ENCODE measurements at places on chromosomes 7 and 10.

DNA sequence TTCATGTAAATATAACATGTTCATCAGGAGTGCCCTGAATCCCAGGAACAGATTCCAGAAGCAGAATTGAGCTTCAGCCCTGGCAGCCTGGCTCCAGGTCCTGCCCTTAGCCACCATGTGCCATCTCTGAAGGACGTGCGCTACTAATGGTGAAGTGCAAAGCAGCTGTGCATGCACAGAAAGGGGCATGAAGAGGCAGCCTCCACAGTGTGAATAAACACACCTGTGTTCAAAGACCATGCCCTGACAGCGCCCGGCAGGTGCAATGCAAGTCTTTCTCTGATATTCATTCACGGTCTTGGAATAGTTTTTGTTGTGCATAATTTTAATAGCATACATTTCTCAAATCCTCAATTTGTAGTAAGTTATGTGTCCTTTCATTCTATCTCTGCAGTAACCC is 250.4 kb upstream of the TCERG1L start:
- no peak for DNase-seq

DNA sequence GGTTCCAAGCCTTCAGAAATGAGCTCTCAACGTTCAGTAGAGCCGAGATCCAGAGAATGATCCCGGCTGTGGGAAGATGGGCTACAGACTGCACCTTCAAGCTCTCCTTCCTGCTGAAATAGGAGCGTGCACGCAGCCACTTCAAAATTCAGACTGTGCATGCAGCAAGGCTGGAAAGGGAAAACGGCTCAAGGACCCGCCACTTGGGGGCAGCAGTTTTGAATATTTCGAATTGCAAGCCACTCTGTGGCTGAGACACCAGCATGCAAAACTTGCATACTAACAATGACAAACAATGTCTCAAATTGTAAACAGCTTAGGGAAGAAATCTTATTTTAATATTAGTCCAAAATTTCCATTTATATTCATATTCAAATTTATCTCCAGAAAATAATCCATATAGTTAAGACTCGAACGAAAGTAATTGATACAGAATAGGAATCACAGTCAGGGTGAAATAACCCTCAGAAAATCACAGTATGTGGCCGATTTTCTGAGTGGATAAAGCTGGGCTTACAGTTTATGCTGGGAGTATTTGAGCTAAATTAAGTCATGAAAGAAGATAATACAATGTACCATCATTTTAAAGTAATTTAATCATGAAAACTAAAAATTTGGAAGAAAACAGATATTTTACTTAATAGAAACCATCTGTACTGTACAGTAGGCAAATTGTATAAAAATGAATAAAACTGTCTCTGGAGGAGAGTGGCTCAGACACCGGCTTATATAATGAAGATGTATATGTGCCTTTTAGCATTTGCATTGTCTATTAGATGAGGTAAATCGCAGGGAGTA is 137.9 kb upstream of the MKI67 start:
- DNase-seq: peak; percentile 3

DNA sequence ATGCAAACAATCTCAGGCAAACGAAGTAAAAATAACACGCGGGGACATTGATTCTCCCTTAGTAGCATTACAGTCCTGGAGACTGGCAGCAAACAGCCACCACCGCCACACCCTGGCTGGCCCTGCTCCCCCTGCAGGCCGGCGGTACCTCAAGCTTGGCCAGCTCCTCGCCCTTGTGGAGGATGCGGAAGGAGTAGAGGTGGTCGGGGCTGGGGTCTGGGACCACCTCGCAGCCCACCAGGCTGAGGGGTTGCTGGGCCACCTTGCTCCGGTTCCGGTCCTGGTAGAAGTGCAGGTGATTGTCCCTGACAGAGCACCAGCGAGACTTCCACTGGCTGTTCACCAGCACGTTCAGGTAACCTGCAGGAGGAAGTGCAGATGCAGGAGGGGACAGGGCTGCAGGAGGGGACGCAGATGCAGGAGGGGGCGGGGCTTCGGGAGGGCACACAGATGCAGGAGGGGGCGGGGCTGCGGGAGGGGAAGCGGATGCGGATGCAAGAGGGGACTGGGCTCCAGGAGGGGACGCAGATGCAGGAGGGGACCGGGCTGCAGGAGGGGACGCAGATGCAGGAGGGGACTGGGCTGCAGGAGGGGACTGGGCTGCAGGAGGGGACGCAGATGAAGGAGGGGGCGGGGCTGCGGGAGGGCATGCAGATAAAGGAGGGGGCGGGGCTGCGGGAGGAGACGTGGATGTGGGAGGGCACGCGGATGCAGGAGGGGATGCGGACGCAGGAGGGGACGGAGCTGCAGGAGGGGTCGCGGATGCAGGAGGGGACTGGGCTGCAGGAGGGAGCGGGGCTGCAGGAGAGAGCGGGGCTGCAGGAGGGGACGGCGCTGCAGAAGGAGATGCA is 65.7 kb downstream of the VWA2 start:
- DNase-seq: peak; percentile 51

DNA sequence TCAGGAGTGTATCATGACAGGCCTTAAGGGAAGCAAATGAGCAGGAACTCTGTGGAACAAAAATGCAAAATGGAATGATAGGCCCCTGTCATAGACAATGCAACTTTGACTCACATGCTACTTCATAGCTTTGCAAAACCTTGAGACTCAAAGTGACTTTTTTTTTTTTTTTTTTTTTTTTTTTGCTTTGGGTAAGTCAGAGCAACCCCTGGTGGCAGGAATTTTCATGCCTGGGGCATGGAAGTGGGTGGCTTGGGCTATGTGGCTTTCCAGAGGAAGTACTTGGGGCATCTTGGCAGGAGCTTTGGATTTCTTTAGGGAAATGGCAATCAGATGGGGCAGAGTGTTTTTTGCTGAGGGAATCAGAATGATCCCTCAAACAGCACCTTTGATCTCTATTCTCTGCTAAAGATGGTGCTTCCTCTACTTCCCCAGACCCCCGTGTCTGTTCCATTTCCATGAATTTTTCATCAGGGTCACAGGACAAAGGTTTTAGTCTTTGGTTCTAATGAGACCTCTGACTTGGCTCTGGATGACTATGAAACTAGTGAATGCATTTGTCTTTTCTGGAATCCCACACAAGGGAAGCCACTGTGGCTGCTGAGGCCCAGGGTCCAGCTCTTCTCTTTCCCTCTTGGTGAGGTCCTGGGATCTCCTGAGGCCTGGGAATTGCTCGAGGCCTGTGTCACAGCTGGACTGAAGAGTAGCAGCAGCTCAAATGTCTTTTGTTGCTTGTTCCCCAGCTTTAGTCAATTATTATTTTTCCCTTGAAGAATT is 62.8 kb downstream of the TACC2 start:
- DNase-seq: no peak

- DNase-seq: no peak
Measured at GRCh38 chr10:117398029-117398428, 22.8 kb upstream of the PDZD8 start.

DNA sequence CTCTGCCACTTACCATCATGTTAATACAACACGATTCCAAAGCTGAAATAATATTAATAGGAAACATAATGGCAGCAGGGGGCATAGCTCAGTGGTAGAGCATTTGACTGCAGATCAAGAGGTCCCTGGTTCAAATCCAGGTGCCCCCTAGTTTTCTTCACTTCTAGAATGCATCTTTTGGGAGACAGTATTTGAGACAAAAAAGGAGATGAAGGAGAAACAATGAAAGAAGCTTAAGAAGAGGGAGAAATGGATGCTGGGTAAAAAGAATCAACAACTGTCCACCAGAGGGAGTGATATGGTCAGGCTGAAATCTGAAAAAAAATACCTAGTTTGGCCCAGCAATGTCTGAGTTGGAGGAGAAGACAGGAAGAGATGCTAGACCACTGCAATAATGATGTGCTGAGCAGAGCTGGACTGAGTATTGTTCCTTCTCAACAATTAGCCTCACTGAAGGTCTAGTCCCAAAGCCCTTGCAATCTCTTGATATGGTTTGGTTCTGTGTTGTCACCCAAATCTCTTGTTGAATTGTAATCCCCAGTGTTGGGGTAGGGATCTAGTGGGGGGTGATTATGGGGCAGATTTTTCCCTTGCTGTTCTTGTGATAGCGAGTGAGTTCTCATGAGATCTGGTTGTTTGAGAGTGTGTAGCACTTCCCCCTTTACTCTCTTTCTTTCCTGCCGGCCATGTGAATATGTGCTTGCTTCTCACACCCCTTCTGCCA is 48.3 kb downstream of the ZNF783 start:
- DNase-seq: no peak

- DNase-seq: peak; percentile 57
Measured at GRCh38 chr7:130733931-130734814, at the start of gene KLF14. Gene KLF14 (minus strand): TSS chr7:130734207. CDS start chr7:130734033, 174 bp downstream.

- DNase-seq: no peak
Measured at GRCh38 chr7:121178452-121178851, 150.3 kb upstream of the WNT16 start.

DNA sequence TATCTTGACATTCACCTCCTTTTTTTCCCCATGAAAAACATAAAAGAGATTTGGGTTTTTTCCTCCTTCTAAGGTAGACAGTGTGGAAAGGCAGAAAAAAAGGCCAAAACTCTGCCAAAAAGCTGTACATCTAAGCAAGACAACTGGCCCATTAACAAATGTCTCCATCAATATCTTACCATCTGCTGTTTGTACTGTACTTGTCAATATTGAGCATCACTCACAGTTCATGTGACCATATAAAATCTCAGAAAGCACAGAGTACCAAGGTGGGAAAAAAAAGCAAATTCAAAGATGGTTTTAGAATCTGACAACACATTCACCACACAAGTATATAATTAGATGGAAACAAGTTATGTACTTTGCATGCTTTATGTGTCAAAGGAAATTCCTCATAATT is 52.6 kb downstream of the CACNA2D1 start:
- no peak for DNase-seq

DNA sequence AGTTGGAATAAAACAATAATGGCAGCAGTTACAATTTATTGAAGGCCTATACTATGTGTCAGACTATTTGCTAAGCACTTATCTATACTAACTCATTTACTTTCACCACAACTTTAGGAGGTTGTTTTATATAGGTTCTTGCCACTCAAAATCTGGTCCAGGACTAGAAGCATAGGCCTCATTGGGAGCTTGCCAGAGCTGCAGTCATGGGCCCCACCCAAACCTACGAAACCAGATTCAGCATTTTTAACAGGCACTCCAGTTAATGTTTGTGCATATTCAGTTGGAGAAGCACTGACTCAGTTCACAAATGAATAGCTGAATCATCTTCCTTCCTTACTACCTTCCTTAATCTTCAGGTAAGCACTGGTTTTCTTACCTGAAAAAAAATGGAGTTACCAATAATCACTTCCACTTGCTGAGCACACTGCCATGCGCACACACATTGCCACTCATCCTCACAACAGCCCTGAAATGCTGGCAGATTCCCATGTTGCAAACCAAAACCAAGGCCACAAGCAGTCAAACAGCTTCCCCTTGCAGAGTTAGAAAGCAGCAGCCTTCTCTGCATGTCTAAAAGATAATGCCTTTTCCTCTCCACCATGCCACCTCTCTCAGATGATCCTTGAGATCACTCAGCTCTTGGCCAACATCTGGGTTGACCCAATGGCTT is 122.4 kb downstream of the SLC16A9 start:
- no peak for DNase-seq

GRCh38 chr7:30328381-30328780 is 44.0 kb downstream of the ZNRF2 start:
- DNase-seq: no peak

- no peak for DNase-seq
Measured at GRCh38 chr7:95376632-95377400, 19.4 kb downstream of the PON3 start.

GRCh38 chr10:113858541-113858940 is 4.1 kb downstream of the NHLRC2 start:
- DNase-seq: no peak

DNA sequence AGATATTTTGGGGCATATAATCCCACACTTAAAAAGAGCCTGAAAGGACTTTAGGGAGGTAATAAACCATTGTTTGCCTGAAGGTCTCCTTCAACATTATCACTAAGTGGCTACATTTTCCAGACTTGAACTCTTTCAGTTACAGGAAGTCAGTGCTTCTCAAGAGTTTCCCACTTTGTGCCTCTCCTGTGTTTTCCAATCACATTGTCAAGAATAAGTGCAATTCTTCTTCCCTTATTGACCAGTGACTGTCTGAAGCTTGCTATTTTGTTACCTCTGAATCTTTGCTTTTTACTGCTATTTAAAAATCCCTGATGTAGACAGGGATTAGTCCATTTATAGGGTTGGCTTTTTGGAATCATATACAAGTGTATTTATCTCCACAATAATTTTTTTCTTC is 346.7 kb upstream of the ANKRD30A start:
- no peak for DNase-seq

- DNase-seq: no peak
Measured at GRCh38 chr10:114605155-114605797, 52.8 kb downstream of the ABLIM1 start.

- no peak for DNase-seq
Measured at GRCh38 chr7:157378390-157378789, 41.6 kb downstream of the DNAJB6 start.

DNA sequence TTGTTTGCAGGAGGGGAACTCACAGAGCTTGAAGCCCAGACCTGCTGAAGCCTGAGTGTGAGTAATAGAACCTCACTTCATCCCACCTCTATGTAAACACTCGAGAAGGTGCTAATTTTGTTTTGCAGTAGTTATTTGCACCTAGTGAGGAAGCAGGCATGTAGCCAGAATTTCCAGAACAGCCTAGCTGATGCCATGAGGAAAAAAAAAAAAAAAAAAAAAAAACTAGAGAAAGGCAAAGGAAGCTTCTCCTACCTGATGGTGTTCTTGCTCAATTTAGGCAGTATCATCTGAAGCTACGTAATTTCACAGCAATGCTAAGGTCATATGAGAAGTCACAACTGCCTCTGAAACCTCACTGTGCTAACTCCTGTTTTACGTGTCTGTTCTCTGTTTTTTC is 13.6 kb upstream of the GPR37 start:
- no peak for DNase-seq

DNA sequence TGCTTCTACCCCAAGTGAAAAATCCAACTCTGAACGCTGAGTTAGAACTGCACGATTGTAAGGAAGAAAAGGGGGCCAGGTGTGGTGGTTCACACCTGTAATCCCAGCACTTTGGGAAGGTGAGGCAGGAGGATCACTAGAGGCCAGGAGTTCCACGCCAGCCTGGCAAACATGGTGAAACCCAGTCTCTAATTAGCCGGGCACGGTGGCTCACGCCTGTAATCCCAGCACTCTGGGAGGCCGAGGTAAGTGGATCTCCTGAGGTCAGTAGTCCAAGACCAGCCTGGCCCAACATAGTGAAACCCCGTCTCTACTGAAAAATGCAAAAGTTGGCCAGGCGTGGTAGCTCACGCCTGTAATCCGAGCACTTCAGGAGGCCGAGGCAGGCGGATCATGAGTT is 9.0 kb downstream of the GUSB start:
- DNase-seq: no peak

- DNase-seq: no peak
Measured at GRCh38 chr10:7558036-7558435, 108.7 kb downstream of the ITIH5 start.

DNA sequence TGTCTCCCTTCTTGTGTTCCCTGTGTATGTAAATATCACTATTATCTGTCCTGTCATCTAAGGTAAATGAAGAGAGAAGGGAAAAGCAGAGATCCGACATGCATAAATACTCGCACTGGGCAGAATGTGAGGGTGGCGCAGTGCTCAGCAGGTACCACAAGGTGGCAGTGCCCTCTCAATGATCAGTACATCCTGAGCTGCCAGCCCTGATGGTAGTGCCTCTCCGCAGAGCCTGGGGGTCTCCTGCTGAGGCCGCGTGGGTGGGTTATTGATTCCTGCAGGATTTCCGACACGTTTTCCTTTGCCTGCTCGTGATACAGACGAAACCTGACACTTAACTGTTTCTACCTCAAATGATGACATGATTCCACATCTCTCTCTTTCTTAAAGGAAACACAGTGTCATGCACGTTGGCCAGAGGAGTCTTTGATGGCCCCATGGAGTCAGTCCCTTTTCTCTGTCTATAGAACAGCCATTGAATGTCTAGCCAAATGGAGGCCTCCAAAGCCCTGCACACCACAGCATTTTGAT is 19.8 kb downstream of the RGR start:
- peak; percentile 65 for DNase-seq
